ENCODE measurements at places on chromosomes 4 and X.

DNA sequence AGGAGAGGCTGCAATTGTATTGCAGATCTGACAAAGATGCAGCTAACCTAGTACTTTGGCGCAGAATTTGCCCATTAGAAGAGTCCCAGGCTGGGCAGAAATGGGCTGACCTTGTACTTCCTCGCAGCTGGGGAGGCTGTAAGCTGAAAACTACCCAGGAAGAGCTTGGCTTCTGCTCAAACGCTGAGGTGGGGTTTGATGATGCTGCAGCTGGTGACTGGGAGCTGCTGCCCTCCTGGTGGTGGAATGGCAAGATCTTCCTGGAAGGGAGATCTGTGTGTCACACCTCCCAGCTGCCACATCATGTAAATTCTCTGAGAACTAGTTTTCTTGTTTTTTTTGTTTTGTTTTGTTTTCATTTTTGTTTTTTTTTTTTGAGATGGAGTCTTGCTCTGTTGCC is 17.4 kb downstream of the CCNG2 start:
- H3K36me3 ChIP-seq, result peaks cover 13% of the 10 kb centered on the region
- H3K4me1 ChIP-seq, result peaks cover 34% of the 10 kb centered on the region
- H3K27me3 ChIP-seq, result no peaks in the 10 kb centered on the region
- H3K4me3 ChIP-seq, result no peak overlapping the region
- peak; percentile 82 for DNase-seq
- H3K27ac ChIP-seq, result no peak overlapping the region

- no peaks in the 10 kb centered on the region for H3K27me3 ChIP-seq
- H3K4me3 ChIP-seq, result no peak overlapping the region
- H3K36me3 ChIP-seq, result no peaks in the 10 kb centered on the region
Measured at GRCh38 chr4:30770812-30771211, 50.6 kb downstream of the PCDH7 start.

DNA sequence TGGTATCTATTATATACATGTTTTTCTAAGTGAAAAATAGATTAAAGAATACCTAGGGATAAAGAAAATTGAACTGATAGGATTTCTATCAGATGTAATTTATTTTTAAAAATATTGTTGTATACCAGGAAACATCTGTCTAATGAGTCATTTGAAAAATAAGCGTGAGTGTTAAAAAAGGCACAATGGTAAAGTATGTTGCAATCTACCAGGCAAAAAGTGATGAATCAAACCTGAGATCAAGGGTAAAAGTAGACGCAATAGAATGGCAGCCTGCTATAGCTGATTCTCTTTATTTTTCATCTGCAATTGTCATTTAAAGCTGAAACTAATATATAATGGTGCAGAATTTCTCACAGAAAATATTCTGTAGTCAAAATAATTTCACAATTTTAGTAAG is 1119.6 kb downstream of the PCDH18 start:
- DNase-seq, result no peak
- no peaks in the 10 kb centered on the region for H3K27me3 ChIP-seq
- H3K4me3 ChIP-seq, result no peak overlapping the region
- no peaks in the 10 kb centered on the region for H3K36me3 ChIP-seq
- H3K27ac ChIP-seq, result no peak overlapping the region
- H3K4me1 ChIP-seq, result no peaks in the 10 kb centered on the region

DNA sequence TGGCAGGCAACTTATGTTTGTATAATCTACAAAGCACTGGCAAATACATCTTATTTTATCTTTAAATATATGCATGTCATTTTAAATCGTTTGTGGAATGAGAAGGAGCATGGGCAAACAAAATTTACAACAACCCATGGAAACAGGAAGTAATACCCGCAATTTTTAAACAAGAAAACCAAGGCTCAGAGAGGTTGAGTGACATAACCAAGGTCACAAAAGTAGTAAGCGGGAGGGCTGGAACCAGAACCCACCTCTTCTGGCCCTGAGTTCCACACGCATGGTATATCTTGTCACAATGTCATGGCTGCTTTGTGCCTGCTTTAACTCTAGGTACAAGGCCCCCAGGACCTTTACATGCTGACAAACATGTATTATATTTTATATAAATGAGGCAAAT is 52.9 kb downstream of the SLC7A11 start:
- no peak overlapping the region for H3K4me3 ChIP-seq
- H3K27ac ChIP-seq, result no peak overlapping the region
- no peak for DNase-seq

DNA sequence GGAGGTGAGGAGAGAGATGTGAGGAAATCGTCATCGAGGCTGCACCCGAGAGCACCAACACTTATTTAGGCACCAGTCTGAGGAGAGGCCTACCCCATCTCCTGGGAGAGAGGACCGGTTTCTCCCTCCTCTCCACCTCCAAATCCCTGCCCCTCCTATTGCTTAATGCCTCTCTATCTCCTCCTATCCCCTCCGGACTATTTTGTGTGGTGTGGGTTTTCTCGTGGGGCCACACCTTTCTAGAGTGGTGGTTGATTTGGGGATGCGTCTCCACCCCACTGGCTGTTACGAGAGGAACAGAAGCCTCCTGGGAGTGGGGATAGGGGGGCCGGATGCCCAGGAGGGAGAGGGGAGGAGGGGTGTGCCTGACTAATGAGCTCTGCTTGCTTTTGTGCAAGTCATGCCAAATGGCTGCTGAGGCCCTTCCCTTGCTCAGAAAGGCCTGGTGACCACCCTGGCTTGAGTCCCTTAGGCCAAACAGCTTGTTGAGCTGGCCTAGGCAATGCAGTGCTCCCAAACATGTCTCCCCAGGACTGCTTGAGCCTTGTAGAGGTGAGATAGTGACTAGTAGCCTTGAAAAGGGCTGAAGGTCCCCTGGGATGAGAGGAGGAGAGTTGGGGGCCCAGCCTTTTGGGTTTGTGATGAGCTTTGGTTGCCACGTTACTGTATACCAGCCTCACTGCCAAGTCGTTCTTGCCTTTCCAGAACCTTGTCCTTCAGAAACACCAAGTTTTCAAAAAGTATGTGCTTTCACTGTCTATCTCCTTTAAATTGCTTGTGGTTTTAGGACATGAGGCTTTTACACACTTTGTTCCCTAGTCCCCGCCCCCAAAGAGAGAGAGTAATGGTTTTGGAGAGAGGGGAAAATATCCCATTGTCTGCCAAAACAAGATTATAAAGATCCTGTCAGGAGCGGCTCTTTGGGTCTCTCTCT is 1.2 kb downstream of the MSN start:
- peaks cover 33% of the 10 kb centered on the region for H3K4me1 ChIP-seq
- peak overlapping the region; percentile 99 for H3K27ac ChIP-seq
- H3K36me3 ChIP-seq, result no peaks in the 10 kb centered on the region
- H3K4me3 ChIP-seq, result peak overlapping the region; percentile 93
